Stimulated activated CD4-positive, alpha-beta T cell treated with anti-CD3 and anti-CD28 coated beads, TNF-alpha, amount 100 ng/mL, for 4 hours (primary cell): ENCODE measurements at places on chromosomes 3 and 15.

- no peak for DNase-seq
Measured at GRCh38 chr3:127849368-127849767, 27.1 kb upstream of the MGLL start.

DNA sequence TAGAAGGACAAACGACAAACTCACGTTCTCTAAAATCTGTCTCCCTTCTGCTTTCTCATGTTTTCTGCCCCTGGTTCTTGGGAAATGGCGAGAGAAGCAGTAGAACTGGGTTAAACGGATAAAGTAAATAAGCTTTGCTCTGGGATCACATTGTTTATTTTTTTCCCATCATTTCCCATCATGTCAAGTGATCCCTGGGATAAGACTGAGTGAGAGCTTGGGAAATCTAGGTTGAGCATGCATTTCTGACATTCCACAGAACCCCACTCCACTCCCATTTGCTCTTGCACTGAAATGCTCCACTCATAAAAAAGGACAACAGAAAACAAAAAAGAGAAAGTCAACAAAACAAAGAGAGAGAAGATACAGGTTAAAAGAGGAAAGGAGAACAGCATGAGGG is 69.1 kb downstream of the SEMA6D start:
- DNase-seq: no peak

- no peak for DNase-seq
Measured at GRCh38 chr3:42166662-42167300, 75.6 kb downstream of the TRAK1 start.

DNA sequence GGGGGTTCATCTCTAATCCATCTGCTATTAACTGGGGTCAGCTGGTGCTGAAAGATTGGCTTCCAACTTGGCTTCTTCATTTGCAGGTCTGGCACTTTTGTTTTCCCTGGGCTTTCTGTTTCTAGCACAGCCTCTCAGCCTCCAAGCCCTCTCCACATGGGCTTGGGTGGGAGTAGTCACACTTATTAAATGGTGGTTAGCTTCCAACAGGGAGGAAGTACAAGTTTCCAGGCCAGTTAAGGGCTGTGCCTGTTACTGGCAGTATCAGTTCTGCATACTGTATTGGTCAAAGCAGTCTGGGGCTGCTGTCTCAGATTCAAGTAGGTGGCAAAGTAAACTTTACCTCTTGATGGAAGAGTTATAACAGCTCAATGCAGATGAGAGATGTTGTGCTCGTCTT is 627.1 kb upstream of the CCDC54 start:
- no peak for DNase-seq

- DNase-seq: no peak
Measured at GRCh38 chr15:51189669-51190385, 95.1 kb upstream of the TNFAIP8L3 start.
